ENCODE measurements at places on chromosomes 2 and 18.
A peak's percentile ranks its signal among the peaks of the same experiment; 100 is the strongest.

DNA sequence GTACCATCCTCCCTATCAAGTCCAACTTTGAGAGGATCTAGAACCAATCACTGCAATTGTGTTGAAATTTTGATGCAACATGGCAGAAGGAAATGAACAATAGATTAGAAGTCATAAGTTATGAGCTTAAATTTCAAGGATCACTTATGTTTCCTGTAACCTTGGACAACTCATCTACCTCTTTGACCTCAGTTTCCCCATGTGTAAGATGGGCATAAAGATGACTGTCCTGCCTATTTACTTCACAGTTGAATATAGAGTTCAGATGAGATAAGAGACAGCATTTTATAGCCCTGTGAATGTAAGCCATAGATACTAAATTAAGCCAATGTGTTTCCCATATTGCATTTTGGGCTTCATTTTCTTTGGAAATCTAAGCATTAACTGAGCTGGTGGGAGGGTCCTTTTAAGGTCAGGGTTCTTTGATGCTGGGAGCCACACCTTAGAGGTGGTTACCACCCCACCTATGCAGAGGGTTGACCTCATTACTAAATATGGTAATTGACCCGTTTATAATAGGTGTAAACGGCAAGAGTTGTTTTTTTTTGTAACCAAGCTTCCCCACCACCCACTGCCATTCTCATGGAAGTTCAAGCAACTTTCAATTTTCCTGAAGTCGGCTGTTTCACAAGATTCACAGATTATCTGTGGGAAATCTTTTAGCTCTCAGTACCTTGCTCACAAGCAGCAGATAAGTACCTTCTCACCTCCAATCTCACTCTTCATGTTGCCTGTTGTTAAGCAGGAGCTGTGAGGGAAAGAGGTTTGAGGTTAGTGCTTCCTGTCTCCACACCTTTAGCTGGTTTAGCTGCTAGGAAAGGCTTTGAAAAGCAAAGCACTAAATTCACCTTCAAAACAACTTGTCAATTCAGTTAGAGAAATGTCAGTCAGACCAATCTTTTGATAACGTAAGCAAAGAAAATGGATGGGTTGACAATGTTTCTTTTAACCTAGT, 13.3 kb downstream of the CD28 start:
- DNase-seq = no peak

- DNase-seq = no peak
Observed at GRCh38 chr2:158357122-158357521, 99.4 kb downstream of the CCDC148 start.

DNA sequence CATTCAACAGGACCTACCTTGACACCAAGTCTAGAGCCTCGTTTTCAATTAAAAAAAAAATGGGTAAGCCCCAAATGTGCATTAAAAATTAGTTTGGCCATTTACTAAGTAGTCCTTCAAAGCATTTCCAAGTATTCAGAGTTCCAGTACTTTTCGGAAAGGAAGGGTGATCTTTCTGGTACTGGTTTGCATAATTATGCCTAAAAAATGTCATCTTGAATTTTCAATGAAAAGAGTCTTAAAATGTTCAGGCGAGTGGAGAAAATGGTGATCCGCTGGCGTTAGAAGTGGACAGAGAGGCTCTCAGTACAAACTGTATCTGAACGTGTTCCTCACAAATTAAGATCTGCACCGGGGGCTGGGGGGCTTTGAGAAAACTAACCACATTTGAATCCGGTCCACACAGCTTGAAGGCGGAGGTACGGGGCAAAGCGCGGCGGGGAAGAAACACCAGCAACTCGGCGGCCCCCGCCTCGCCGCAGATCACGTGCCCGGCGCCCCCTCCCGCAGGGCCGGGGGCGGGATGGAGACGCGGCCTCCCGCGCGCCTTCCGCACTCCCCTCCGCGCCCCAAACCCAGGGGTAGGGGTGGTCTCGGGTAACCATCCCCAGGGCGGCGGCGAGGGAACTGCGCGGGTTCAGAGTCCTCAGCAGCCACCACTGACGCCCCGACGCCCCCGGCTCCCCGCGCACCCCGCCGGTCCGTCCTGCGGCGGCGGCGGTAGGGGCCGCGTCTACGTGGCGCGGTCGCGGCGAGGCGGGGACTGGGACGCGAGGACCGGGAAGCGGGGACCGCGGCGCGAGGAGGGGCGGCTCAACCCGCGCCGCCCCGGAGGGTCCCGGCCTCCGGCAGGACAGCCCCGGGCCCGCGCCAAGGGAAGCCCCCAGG, 564 bp downstream of the LPIN2 start:
- DNase-seq = peak; percentile 76

DNA sequence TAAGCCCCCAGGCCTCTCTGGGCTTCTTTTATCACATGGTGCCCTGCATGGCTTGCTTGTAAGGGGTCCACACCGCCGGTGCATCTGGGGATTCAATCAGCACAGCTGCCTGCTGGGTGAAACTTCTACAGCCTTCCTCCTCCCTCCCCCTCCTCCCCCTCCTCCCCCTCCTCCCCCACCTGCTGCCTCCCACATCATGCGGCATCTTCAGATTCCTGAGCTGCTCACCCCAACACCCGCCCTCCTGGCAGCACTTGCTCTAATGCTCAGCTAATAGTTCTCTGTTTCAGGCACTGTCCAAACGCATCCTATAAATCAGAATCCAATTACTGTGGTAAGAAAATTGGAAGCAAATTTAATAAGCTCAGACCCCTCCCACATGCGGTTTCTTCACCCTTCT, 150.7 kb downstream of the GALNT14 start:
- DNase-seq = no peak

- no peak for DNase-seq
Observed at GRCh38 chr2:83742117-83742782, 716.8 kb downstream of the SUCLG1 start.

DNA sequence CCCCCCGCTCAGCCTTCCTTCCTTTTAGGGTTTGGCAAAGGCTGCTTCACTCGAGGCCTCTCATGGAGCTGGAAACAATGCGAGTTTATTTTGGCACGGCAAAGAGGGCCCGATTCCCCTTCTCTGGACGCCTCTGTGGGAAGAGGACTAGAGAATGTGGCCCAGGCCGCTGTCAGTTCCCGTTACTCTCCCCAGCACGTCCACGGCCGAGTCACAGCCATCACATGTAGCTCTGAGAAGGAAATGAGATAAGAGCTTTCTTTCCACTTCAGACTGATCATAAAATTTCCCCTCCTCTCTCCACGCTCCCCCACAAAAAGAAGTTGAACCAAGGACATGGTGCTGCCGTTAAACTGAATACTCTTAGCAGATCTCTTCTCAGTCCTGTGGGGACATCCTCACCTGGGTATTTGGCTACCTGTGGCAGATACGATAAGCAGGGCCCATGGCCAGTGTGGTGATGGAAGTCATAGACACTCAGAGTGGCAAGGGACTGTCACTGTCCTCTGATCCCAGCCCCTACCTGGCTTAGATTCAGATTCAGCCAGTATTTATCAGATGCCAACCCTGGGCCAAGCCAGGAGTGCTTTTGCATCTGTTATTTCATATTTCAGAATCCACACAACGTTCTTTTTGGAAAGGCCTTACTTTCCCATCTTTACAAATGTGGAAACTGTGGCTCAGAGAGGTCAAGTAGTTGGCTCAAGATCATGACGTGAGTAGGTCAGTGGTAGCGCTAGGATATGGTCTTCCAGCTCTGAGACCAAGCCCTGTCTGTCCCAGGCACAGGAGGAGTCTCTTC, 101.2 kb downstream of the MCFD2 start:
- DNase-seq = peak; percentile 83

GRCh38 chr2:203301667-203302066, 26.5 kb upstream of the ABI2 start:
- no peak for DNase-seq

- DNase-seq = no peak
Observed at GRCh38 chr2:147715807-147716206, 129.0 kb upstream of the ACVR2A start.

GRCh38 chr2:161036926-161037325, 123.3 kb upstream of the TANK start:
- no peak for DNase-seq

GRCh38 chr18:23540867-23541266, 37.6 kb downstream of the RMC1 start:
- no peak for DNase-seq

DNA sequence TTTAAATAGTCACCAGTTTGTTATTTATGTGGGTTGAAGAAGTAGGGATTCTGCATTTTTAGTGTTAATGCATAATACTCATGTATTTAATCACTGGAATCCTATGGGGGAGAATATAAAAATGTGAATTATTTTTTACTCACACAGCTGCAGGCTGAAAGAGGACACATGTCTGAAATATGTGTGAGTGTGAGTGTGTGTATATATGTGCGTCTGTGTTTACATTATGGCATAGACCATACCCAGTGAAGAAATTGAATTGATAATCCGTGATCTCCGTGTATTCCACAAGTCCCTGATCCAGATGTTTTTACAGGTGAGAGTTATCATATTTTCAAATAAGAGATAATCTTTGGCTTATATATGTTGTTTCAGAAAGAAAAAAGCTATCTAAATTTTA, 225.3 kb downstream of the ICOS start:
- no peak for DNase-seq

- DNase-seq = no peak
Observed at GRCh38 chr2:62547854-62548253, 41.9 kb upstream of the TMEM17 start.

- no peak for DNase-seq
Observed at GRCh38 chr2:46518861-46519260, 39.5 kb downstream of the TMEM247 start.

GRCh38 chr18:56267334-56267733, 371.1 kb downstream of the TXNL1 start:
- no peak for DNase-seq

Measured in ovary (tissue), 10 donors.